Ovary (tissue), 10 donors: ENCODE measurements at places on chromosomes 5 and 9. TPM values are rescaled to one million over a fixed set of nuclear protein-coding genes. Genes with fewer than 3 reads are reported as not detected.

The KCNT1 gene
- total RNA-seq = 12.0 TPM

The C5orf58 gene
- not detected for total RNA-seq

DNA sequence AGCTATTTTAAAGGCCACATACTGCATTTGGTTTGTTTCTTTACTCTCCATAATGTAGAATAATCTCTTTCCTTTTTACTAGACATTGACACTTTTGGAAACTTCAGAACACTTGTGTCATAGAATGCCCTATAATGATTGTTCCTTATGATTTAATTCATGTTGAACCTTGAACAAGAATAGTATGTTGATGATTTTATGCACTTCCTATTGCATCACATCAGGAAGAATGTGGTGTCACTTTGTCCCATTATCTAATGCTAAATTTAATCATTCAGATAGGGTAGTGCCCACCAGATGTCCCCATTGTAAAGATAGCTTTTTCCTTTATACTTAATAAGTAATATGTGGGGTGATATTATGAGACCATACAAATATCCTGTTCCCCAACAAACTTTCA, 19.4 kb upstream of the DEPDC1B start:
- H3K4me1 ChIP-seq = no peaks in the 10 kb centered on the region
- no peaks in the 10 kb centered on the region for H3K27me3 ChIP-seq
- H3K27ac ChIP-seq = no peak overlapping the region
- DNase-seq = no peak
- H3K36me3 ChIP-seq = no peaks in the 10 kb centered on the region

DNA sequence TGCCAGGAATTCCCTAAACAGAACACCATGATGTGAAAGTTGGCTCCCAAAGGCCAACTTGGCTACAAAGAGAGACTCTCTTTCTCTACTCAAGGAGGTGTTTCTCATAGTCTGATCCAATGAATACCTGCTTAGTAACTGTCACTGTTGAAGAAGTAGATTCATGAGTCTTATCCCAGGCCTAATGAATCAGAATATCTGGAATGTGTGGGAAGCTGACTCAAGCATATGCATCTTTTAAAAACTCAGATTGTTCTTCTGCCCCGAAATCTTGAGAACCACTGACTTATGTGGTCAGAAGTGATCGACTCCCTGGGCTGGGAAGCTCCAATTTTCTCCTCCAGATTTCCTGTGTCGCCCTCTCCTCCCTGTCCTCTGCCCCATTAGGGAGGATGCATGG, 345.6 kb downstream of the PLK2 start:
- H3K27ac ChIP-seq = no peak overlapping the region
- no peaks in the 10 kb centered on the region for H3K4me1 ChIP-seq
- no peaks in the 10 kb centered on the region for H3K36me3 ChIP-seq
- H3K27me3 ChIP-seq = no peaks in the 10 kb centered on the region
- no peak overlapping the region for H3K4me3 ChIP-seq
- DNase-seq = no peak

DNA sequence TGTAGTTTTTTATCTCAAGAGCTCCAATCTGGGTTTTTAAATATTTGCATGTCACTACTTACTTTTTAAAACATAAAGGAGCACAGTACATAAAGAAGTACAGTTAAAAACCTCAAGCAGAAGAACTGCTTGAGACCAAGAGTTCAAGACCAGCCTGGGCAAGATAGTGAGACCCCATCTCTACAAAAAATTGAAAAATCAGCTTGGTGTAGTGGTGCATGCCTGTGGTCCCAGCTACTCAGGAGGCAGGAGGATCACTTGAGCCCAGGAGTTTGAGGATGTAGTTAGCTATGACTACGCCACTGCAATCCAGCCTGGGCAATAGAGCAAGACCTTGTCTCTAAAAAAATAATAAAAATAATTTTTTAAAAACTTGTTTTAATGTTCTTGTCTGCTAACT, 972.7 kb upstream of the DMAC1 start:
- H3K4me3 ChIP-seq = no peak overlapping the region
- no peaks in the 10 kb centered on the region for H3K27me3 ChIP-seq
- no peak overlapping the region for H3K27ac ChIP-seq
- DNase-seq = no peak

DNA sequence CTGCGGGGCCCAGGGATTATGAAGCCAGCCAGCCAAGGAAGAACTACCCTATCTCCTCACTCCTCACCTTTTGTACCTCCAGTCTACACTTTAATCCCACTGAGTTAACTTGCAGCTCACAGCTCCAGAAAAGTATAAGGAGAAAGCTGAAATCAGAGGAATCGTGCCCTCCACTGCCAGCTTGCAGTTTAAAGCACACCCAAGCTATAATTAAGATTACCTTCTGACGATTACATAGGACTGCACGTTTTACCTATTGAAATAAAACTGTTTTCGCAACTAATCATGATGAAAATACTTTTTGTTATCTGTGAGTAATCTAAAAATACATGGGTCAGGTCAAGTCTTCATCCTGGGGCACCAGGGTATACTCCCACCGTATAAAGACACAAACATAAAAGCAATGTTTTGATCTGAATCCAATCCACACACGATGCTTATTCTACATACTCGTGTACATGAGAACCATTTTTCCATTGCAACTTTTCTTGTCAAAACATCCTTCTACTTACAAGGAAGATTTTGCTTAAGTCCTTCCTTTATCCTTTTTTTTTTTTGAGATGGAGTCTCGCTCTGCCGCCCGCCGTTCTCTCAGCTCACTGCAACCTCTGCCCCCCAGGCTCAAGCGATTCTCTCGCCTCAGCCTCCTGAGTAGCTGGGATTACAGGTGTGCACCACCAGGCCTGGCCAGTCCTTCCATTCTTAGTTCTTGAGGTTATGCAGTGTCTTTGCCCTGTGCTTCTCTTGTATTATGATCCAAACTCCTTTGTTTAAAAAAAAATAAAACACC, 7.6 kb downstream of the RPL37 start:
- H3K4me1 ChIP-seq = no peaks in the 10 kb centered on the region
- no peak overlapping the region for H3K4me3 ChIP-seq
- no peaks in the 10 kb centered on the region for H3K27me3 ChIP-seq
- H3K27ac ChIP-seq = no peak overlapping the region
